D721Med (cell line): ENCODE measurements at places on chromosomes 3 and 15.

DNA sequence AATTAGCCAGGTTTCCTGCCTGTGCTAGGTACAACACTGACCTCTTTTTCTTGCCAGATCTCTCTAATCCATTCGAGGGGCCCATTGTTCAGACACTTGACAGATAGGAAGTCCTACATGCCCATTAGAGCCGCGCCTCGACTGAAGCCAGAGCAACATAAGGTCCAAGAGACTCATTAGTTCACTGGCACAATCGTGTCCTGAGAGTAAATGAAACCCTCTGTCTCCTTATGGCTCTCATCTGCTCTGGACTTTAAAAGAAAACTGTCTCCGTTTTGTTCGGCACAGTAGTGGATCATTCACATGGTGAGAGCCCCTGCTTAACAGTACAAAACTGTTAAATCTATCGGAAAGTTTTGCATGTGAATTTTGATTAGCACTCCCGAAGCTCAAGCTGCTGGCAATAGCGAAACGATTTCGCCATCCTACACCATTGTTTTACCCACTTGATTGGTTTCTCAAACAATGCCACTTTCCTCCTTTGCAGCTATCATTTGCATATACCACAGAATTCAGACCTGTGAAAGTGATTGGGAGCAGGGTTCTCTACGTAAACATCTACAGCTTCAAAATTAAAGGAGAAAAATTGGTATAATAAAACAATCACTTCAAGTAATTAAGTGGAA, 19.0 kb upstream of the C15orf61 start:
- DNase-seq = no peak

- no peak for DNase-seq
These were observed 4.9 kb downstream of the EPB42 start for GRCh38 chr15:43215961-43216360.

DNA sequence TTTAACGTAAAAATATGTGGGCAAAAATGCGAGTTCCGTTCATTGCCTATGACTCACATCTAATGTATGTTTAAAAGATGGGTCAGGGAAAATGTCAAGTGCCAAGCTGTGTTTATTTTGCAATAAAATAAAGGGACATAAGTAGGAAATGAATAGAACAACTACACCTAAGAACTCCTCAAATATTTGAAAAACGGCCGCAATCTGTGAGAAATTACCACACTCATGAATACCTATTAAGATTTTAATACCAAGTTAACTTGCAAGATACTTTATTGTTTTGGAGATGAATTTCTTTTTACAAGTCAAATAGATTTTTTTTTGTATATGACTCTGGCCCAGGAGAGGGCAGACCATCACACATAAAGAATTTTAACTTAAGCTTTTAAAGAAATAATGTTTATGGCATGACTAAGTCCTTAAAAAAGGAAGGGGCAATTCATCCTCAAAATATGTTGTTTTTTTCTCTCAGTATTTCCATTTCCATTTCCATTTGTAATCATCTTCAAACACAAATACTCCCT, 152.7 kb downstream of the SUCNR1 start:
- DNase-seq = no peak

DNA sequence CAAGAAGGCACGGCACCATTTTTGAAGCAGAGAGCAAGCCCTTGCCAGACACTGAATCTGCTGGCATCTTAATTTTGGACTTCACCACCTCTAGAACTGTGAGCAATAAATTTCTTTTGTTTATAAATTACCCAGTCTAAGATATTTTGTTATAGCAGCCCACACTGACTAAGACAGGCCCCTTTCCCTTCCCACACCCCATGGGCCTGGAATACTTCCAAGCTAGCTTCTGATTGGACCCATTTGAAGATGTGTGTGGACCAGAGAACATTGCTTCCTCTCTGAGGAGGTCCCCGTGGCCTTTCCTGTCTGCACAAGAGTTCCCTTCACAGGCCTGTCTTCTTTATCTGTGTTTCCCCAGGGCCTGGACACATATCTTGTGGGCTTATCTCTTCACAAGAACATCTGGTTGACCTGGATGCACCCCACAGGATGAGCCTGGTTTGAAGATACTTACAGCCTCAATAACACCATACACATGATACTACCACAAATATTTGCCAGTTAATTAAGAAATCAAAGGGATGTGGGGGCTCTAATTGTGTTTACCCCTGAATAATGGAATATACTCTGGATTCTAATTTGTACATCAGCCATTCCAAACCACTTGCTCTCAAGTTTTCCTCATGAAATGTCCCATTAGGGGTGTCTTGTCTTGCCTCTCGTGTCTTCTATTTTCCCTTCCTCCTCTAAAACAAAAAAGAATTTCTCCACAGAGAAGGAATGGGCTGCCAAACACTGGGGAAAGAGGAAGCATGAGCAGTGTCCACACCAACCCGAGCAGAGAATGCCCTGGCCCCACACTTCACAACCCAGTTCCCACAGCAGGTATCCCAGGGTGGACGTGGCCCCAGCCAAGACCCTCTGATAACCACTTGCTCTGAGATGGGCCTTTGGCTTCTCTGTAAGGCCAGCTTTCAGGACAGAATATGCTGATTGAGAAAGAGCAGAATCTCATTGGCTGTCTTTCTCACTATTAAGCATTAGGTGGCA, 42.5 kb downstream of the GLB1 start:
- DNase-seq = no peak

- DNase-seq = no peak
These were observed 4.7 kb downstream of the NUP210 start for GRCh38 chr3:13415236-13415986.

DNA sequence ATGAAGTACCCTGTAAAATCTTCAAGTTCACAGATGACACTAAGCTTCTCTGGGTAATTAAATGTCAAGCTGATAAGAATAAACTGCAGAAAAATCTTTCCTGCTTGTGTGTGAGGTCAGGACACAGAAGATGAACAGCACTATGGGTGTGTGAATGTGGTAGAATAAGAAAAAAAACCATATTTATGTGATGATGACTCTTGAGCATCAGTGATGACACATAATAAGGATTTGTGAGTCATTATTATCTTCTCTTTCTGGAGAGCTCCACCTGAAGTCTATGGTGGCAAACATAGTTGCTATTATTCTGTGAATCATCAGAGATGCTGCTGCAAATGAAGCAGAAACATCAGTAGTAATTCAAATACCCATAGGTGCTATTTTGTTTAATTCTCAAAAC, 422.4 kb downstream of the DIPK2A start:
- DNase-seq = no peak

- no peak for DNase-seq
These were observed 208.1 kb downstream of the VGLL3 start for GRCh38 chr3:86782866-86783265.

DNA sequence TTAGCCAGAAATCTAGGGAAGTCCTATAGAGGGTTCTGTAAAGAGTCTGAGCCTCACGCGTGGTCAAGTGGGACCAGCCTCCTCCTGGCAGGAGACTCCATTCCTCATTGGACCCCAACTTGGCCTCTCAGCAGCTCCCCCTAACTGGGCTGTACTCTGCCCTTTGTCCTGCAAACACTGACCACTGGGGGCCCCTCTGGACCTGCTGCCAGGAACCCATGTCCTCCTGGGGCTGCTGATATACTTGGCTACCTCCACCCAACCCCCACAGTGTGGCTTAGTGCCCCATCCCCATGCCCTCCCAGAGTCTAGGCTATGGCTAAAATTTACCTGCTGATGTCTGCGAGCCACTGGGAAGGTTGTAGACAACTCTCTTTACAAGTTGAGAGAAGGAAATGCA, 62.7 kb downstream of the UBP1 start:
- no peak for DNase-seq

DNA sequence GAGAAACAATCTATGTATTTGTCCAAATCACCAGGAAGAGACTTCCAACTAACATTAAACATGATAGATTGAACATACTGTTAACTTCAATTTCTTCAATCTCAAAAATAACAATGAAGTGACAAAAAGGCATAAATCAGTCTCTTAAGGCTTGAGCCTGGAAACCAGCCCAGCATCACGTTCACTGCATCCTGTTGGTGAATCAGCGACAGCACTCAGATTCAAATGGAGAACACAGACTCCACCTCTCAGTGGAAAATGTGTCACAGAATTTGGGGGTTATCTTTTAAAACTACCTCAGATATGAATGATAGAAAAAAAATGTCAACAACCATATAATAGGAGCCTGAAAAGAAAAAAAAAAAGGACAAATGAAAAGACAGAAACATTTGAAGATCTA, 212.0 kb downstream of the MINAR1 start:
- DNase-seq = no peak

GRCh38 chr3:140344082-140344454, 333.8 kb upstream of the TRIM42 start:
- DNase-seq = no peak

DNA sequence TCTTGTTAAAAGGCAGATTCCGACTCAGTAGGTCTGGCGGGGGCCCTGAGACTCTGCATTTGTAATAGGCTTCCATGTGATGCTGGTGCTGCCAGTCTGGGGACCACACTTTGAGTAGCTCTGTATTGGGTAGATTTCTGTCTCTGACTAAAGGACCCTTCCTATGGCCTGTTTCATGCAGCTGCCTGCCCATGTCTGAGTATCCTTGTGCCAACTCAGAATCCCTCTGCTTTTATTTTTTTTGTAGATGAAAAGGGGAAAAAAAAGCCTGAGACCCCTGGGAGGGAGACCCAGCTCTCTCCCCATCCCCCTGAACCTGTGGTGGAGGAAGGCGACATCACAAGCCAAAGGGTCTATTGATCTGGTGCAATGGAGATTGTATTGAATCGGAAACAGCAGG, 81.9 kb downstream of the EBLN2 start:
- no peak for DNase-seq

DNA sequence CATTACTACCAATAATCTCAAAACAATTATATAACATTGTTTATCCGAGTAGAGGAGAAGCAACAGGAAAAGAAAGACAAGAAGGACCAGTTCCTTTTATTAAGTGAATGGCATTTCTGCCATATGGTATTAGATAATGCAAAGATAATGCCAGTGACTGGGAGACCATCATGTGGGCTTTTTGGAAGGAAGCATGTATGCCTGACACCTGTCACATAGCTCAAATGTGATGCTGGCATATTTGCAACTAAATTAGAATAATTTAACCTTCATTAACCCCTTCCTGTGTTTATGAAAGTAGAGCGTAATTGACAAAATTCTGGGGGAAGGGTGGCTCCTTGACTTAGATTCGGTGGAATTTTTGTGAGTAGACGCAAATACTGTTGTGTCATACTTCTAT, 733.0 kb downstream of the TUSC7 start:
- no peak for DNase-seq

- no peak for DNase-seq
These were observed 53.6 kb upstream of the AP4E1 start for GRCh38 chr15:50854601-50855490.

DNA sequence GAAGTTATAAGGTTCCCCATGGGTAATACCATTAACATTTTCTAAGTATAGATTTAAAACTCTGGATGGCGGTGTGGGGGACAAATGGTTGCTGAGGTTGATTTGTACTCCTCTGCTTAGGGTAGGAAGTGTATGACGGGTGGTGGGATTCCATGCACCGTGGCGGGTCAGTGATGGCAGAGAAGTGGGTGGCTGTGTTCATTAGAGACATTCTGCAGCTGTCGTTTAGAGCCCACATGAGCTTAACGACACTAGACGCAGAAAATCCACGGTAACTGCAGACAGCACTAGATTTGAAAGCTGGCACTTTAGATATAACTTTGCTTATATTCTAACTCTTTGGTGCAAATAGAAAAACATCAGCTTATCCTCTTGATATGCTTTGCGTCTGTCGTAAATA, 37.5 kb downstream of the SGO1 start:
- no peak for DNase-seq

- DNase-seq = no peak
These were observed 323.0 kb upstream of the UMPS start for GRCh38 chr3:124407260-124407659.

DNA sequence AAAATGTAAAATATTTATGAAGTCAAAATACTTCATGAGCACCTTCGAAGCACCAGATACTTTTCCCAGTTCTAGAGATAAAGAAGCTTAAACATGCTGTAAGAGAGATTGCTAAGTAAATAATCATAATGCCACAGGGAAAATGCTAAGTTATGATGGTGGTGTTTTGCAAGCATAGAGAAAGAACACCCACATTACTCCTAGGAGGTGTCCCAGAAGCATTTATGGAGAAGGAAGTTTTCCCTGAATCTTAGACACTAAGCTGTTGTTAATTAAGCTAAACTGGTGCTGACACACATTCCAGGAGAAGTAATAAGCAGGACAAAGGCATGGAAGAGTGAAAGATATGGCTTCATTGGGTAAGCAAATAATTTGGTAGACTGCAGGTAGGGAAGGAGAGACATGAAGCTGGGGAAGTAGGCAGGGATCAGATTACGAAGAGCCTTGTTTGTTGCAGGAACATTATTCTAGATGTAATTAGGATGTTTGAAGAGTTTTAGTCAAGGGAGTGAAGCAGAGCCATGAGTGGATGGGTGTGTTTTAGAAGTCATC, 40.4 kb upstream of the CHMP2B start:
- DNase-seq = no peak

- no peak for DNase-seq
These were observed 100.8 kb downstream of the TMEM266 start for GRCh38 chr15:76160426-76161152.

DNA sequence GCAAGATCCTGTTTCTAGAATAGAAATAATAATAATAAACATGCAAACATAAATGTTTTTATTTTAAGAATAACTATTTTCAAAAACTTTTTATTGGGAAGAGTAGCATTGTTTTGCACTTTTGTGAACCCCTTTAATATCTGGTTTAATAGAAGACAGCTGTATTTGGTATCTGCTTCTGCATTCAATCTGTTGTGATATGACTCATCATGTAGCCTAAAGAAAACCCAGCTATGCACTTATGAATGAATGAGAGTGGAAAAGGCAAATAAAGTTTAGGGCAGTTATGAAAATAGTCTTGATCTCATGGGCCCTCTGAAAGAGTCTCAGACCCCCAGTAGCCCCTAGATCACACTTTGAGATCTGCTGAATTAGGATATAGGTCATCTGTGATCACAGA, 100.4 kb upstream of the PPP2R3A start:
- DNase-seq = no peak

GRCh38 chr3:143791386-143791785, 56.9 kb downstream of the SLC9A9 start:
- DNase-seq = no peak
